Activated CD8-positive, alpha-beta memory T cell treated with anti-CD3 and anti-CD28 coated beads for 4 hours (primary cell): ENCODE measurements at places on chromosomes 13 and 19.

DNA sequence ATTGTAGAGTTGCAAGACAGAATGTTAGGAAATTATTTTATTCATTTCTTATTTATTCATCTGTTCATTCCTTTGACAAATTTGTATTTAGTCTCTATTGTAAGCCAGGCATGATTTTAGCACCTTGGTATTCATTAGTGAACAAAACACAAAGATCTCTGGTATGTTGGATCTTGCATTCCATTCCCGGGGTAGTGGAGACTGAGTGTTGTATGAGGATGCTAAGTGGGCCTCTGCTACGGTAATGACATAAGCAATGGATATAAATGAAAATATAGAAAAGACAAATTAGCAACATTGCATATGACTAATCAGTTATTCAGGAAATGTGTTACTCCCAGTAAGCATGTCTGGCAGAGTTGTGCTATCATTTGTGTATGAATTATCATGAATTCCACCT is 449.3 kb downstream of the PCDH17 start:
- DNase-seq, result no peak

DNA sequence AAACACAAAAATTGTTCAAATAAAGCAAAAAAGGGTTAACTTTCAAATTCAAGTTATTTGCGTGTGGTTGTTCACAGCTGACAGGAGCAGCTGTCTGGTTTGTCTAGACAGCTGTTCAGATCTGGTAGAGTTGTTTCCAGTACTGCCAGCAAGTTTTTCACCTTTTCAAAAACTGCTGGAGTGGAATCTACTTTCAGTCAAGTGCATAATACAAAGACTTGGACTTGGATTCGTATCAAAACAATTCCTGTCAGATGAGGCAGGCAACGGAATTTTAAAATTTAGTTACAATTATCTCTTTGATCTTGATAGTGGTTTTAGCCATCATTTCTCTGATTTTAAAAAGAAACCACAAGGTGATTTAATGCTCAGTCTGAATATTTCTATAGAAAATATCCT is 51.7 kb upstream of the EEF1AKMT1 start:
- no peak for DNase-seq

GRCh38 chr13:42894765-42895243 is 97.2 kb downstream of the EPSTI1 start:
- DNase-seq, result no peak

- DNase-seq, result no peak
These were observed 403.0 kb downstream of the LMO7 start for GRCh38 chr13:76038920-76039716.

- DNase-seq, result no peak
These were observed at the start of gene ZFR2 for GRCh38 chr19:3868770-3869456. Gene ZFR2 (minus strand): TSS chr19:3869038. CDS start chr19:3869017, 21 bp downstream.

DNA sequence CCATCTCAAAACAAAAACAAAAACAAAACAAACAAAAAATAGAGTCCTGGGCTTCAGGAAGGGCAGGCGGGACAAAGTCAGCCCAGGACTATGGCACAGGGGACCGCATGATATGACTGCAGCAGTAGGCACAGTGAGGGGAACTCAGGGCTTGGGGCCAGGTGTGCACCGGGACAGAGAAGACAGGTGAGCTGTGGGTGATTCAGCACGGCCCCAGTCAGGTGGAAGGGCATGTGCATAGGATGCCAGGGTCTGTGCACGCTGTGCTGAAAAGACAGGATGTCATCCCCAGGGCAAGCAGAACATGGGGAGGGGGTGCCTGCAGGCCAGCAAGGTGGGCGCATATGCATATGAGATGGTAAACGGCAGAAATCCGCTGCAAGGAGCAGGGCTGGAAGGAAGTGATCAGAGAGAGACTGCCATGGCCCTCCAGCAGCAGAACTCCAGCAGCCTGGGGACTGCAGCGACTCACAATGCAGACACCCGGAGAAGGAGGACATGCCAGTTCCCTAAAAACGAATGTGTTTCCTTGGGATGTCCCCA is 15.0 kb downstream of the EPS15L1 start:
- DNase-seq, result no peak

GRCh38 chr19:7287722-7288121 is 6.5 kb downstream of the INSR start:
- no peak for DNase-seq

- DNase-seq, result no peak
These were observed 659 bp downstream of the GNA11 start for GRCh38 chr19:3094601-3095440.

DNA sequence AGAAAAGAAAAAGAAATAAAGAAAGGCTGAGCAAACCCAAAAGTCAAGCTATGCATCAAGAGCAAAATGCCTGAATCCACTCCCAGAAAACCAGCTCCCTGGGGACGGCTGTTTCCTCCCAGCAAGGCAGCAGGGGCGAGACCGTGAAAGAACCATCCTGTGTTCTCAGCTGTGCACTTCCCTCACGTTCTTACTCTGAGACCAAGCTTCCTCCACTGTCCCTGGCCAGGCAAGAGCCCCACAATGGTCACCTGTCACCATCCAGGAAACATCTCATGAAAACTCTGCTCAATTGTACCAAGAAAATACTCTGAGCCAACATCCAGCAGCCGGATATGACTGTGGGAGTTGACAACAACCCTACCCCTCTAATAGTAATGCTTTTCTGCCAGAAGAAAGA is 22.9 kb downstream of the RAB20 start:
- no peak for DNase-seq

- no peak for DNase-seq
These were observed 178.1 kb downstream of the FLT1 start for GRCh38 chr13:28316836-28317235.

GRCh38 chr19:4851551-4852290 is 15.7 kb downstream of the PLIN3 start:
- DNase-seq, result peak; percentile 61

GRCh38 chr19:48123907-48124651 is 13.5 kb upstream of the PLA2G4C start:
- no peak for DNase-seq
